ENCODE measurements at places on chromosomes 3 and 15. TPM values are rescaled to one million over a fixed set of nuclear protein-coding genes. Genes with fewer than 3 reads are reported as not detected.

DNA sequence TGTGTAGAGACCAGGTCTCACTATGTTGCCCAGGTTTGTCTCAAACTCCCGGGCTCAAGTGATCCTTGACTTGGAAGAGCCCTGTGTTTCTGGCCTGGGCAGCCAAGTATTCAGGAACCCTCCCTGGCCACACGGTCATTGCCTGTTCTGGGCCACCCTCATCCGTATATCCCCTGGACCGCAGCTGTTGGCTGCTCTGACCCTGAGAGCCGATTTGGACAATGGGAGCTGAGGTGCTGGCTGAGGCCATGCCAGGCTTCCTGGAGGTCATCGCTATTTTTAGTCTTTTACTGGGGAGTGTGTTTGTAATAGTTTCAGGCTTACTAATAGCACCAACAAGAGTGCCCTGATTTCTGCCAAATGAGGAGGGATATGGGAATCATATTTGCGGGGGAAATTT lies 60.7 kb downstream of the ADAMTS7 start:
- peak; percentile 71 for DNase-seq

The SNTN gene
- total RNA-seq = not detected

GRCh38 chr15:21260966-21261395 lies 179.3 kb downstream of the POTEB3 start:
- DNase-seq = no peak

The PRICKLE2 gene
- 5.4 TPM for total RNA-seq

- DNase-seq = no peak
Measured at GRCh38 chr3:50153782-50154475, 1.2 kb upstream of the SEMA3F start.

The ATP2B2 gene
- 1.8 TPM for total RNA-seq

The COL8A1 gene
- total RNA-seq = 0.94 TPM

DNA sequence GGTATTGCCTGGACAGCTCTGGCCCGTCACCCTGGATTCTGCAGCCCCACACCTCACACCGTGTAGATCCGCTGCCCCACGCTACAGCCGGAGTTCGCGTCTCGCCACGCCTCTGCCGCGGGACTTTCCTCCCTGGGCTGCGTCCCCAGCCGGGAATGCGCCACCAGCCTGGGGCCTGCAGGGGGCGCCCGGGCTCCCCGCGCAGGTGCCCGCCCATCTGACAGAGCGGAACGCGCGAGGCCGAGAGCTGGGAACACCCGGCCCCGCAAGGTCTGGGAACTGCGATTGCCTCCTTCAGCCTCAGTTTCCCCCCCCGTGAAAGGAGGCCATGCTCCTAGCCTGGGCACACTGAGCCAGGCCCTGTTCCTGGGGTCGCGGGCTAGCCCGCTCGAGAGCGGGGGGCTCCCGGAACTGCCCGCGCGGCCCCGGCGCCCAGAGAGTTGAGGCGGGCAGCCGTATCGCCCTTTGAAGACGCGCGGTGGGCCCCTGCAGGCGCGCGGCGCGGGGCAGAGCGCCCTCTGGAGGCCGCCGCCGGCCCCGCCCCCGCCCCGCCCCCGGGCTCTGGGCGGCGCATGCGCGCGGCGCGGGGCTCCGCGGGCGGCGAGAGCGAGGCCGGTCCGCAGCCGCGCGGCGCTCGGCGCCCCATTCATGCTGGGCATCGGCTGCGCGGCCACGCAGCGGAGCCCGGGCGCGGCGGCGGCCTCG lies at the start of gene PLXNA1:
Gene PLXNA1 (plus strand): TSS at position 645 of the 705 bp plus-strand sequence. CDS start 5,479 bp downstream, outside the sequence.
- DNase-seq = peak; percentile 64

The LCMT2 gene
- total RNA-seq = 14.0 TPM

DNA sequence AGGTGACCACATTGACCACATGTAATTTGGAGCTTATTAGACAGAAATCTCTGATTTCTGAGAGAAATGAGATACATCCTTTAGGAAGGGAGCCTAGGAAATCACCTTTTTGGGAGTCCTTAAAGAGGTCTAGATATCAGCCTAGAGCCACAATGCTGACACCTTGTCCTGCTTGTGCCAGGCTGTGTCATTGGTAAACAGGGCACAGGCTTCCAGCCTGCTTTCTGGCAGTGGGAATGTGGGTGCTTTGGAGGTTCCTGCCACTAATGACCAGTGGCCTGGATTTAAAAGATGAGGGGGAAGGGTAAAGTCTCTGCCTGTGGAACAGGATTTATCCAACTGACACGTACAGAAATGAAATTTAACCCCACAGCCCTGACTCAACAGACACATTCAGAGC lies 169.8 kb upstream of the KBTBD8 start:
- DNase-seq = no peak

The NEK10 gene
- 0.55 TPM for total RNA-seq

GRCh38 chr15:29924750-29925149 lies 102.5 kb upstream of the TJP1 start:
- DNase-seq = no peak

The SLC6A20 gene
- not detected for total RNA-seq

- DNase-seq = peak; percentile 52
Measured at GRCh38 chr3:51099794-51100535, 285.1 kb upstream of the MANF start.

GRCh38 chr3:142065932-142066331 lies 83.4 kb downstream of the TFDP2 start:
- DNase-seq = no peak

DNA sequence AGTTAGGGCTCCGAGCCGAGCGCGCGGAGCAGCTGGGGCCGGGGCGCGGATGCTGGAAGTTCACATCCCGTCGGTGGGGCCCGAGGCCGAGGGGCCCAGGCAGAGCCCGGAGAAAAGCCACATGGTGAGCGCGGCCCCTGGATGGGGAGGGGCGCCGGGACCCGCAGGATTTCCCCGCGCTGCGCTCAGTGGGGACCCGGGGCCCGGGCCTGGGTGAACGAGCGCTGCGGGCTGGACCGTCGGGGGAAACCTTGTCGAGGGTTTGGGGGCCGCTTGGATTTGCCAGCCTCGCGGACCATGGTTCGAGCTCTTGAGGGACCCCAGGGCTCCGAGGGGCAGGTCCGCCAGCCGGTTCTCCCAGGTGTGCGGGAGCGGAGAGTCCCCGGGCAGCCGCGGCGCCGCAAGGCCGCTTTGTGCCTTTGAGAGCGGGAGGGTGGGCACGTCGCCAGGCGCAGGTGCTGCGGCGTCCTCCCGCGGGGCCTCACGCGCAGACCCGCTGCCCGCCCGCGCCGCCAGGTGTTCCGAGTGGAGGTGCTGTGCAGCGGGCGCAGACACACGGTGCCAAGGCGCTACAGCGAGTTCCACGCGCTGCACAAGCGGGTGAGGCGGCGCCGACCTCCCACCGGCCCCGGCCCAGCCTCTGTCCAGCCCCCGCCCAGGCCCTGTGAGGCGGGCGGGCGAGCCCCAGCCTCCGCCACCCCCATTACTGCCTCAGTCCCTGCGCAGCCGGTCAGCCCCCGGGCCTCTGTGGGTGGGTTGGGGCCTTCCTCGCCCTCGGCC lies at the start of gene SNX22:
Gene SNX22 (plus strand): TSS at position 5 of the 780 bp plus-strand sequence. CDS start 45 bp downstream, at position 50.
- DNase-seq = no peak

- DNase-seq = no peak
Measured at GRCh38 chr15:66452971-66453580, 44.5 kb downstream of the SNAPC5 start.

The CYP1A2 gene
- not detected for total RNA-seq

DNA sequence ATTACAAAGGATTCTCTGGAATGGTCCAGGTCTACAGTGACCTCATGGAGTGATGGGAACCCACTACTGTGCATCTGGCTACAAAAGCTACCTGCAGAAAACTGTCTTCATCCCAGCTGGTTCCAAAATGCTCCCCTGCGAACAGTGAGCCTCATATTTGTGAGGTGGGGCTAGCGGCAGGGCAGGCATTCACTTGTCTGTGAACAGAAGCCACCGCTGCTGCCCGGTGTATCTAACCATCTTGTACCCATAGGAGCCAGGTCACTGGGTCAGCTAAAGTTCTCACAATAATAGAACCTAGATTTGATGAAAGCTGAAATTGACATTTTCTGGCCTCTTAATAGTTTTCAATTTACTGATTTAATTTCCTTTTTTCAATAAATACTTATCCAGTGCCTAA lies 150.7 kb downstream of the KLF13 start:
- no peak for DNase-seq

DNA sequence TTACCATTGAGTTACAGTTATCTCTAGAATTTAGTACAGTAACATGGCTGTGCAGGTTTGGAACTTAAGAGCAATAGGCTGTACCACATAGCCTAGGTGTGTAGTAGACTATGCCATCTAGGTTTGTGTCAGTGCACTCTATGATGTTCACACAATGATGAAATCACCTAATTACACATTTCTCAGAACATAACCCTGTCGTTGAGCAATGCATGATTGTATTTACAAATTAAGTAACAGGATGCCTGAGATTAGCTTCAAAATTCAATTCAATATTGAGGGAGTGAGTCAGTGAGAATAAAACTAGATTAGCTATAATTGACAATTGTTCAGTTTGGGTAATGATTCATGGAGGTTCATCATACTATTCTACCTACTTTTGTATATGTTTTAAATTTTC lies 633.8 kb downstream of the IGSF11 start:
- DNase-seq = no peak

The CPEB1 gene
- total RNA-seq = 1.9 TPM

The KLHL40 gene
- not detected for total RNA-seq

The ARGFX gene
- not detected for total RNA-seq

The GOLGA8B gene
- 62.1 TPM for total RNA-seq
